Caco-2 (cell line): ENCODE measurements at places on chromosomes 12 and 14. TPM values are rescaled to one million over a fixed set of nuclear protein-coding genes. Genes with fewer than 3 reads are reported as not detected.

The SIX6 gene
- not detected in 2 replicates for total RNA-seq

The KLRD1 gene
- total RNA-seq = 0.05 and 0.23 TPM in 2 replicates

The C12orf42 gene
- total RNA-seq = not detected in 2 replicates

The MYF5 gene
- not detected in 2 replicates for total RNA-seq

The NRDE2 gene
- 17.1 and 18.0 TPM in 2 replicates for total RNA-seq

The RASAL1 gene
- total RNA-seq = not detected in 2 replicates

The KRT83 gene
- total RNA-seq = not detected in 2 replicates

The DBX2 gene
- total RNA-seq = not detected in 2 replicates

The FERMT2 gene
- 33.5 and 40.8 TPM in 2 replicates for total RNA-seq

DNA sequence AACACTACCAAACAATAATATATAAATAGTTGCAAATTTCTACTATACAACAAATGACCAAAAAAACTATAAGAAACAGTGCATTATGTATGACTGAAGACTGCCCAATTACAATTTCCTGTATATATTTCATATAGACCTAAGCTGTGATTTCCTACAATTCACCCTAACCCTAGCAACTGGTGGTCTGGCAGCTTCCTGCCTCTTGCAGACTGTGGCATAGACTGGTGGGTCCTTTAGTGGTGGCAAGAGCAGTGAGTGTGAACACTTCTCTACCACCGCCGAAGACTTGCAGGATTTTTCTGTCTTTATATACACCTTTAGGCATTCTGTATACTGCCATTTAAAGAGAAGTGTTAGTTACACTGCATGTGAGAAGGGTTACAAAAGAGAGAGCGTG, 43.6 kb upstream of the CMAS start:
- no peak for DNase-seq

GRCh38 chr12:93297536-93297935, 80.2 kb upstream of the NUDT4 start:
- DNase-seq = no peak

- no peak for DNase-seq
Observed at GRCh38 chr12:98136544-98136943, 378.8 kb upstream of the TMPO start.

DNA sequence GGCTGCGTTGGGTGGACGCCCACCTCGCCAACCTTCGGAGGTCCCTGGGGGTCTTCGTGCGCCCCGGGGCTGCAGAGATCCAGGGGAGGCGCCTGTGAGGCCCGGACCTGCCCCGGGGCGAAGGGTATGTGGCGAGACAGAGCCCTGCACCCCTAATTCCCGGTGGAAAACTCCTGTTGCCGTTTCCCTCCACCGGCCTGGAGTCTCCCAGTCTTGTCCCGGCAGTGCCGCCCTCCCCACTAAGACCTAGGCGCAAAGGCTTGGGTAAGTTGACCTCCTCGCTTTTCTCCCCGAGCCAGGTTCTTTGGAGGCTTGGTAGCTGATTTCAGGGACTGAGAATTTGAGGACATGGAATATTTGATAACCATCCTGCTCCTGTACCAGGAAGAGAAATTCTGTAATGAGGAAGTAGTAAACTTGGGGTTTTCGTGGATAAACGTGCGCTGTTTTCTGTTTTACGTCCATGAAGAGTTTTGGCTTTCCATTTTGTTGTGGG, 530 bp downstream of the APAF1 start:
- no peak for DNase-seq

GRCh38 chr14:88286309-88286708, 36.8 kb downstream of the KCNK10 start:
- DNase-seq = no peak

DNA sequence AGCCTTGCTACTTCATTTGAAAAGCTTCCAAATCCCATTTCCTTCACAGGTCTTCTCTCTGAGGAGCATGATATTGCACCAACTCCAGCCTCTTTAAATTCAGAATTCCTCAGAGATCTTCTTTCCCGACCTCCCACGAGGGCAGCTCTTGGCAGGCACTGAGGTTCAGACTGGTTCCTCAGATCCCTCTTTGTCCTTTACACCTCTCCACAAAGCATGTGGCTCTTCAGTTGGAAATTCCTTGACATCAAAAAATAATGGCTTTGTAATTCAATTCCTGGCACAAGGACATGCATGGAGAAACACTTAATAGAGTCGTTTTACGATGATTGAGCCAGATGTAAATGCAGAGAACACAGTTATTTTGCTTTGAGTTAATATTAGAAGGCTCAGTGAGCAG, 63.2 kb upstream of the TMX1 start:
- DNase-seq = no peak

- no peak for DNase-seq
Observed at GRCh38 chr12:132511516-132512196, 21.7 kb downstream of the FBRSL1 start.

DNA sequence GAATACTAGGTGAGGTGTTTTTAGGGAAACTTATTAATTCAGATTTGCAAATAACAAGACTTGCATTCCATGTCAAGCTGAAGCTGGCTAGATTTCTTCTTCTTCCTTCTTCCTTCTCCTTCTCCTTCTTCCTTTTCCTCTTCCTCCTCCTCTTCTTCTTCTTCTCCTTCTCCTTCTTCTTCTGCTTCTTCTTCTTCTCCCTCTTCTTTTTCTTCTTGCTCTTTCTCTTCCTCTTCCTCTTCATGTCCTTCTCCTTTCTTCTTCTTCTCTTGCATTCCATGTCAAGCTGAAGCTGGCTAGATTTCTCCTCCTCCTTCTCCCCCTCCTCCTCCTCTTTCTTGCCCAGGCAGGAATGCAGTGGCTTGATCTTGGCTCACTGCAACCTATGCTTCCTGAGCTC, 297.8 kb downstream of the PRKD1 start:
- DNase-seq = no peak

GRCh38 chr12:29750131-29750927, 33.4 kb downstream of the TMTC1 start:
- DNase-seq = no peak

DNA sequence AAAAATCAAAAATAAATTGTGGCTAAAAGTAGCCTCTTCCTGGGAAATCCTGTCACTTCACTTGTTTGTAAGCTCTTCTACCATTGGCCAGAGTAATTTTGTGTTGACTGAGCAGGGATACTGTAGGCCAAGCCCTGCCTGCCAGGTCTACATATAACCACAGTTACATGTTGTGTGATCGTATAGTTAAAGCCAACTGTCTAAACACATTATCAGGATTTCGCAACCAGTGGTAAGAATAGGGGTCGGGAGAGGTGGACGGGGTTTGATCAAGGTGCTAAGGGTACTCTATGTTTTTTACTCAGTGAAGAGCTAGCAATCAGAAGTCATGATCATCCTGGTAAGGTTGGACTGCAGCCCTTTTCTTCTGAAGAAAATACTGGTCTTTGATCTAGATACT, 13.4 kb downstream of the ANKRD13A start:
- DNase-seq = no peak

GRCh38 chr12:103715494-103715893, 125.5 kb downstream of the NT5DC3 start:
- DNase-seq = no peak

GRCh38 chr14:103606963-103607668, 21.9 kb upstream of the KLC1 start:
- DNase-seq = peak; percentile 44
